Activated naive CD8-positive, alpha-beta T cell treated with anti-CD3 and anti-CD28 coated beads for 36 hours (primary cell): ENCODE measurements at places on chromosomes 1 and 21.

DNA sequence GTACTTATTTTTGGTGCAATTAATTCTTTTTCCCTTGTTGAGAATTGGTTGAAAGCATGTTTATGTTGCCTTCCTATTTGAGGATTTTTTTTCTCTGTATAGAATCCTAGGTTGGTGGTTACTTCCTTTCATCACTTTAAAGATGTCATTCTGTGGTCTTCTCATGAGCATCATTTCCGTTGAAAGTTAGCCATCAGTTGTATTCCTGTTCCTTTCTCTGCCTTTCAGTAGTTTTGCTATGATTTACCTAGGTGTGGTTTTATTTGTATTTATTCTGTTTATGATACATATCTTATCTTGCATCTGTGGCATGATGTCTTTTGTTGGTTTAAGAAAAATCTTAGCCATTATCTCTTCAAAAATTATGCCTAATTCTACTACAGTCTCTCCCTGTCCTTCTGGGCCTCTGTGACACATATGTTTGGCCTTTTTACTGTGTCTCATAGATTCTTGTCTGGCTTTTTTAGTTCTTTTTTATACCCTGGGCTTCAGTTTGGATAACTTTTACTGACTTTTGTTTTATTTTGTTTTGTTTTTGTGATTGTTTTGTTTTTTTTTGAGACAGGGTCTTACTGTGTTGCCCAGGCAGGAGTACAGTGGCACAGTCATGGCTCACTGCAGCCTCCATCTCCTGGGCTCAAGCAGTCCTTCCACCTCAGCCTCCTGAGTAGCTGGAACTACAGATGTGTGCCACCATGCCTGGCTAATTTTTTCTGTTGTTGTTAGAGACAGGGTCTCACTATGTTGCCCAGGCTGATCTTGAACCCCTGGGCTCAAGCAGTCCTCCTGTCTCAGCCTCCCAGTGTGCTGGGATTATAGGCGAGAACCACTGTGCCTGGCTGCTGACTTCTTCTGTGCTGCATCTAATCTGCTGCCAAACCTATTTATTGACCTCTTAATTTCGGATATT, 24.1 kb downstream of the PTGFRN start:
- H3K27ac ChIP-seq: no peak overlapping the region
- no peak for DNase-seq
- H3K36me3 ChIP-seq: peaks cover 3% of the 10 kb centered on the region
- H3K27me3 ChIP-seq: no peaks in the 10 kb centered on the region
- H3K4me3 ChIP-seq: no peak overlapping the region
- peaks cover 22% of the 10 kb centered on the region for H3K4me1 ChIP-seq

DNA sequence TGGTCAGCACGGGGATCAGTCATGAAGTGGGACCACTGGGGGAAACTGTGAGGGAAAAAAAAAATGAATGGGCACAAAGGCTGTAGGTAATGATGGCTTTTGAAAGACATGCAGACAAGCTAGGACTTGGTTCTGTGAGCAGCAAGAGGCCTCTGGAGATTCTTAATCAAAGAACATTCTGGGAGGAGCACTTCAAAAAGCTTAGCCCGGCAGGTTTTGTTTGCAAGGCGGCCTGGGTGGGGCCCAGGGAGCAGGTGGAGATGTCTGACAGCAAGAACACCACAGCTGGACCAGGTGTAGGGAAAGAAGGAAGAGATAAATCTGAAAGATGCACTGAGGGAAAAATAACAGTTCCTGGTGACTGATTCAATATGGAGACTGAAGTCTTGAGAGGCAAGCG, 6.0 kb downstream of the TEX35 start:
- H3K27ac ChIP-seq: no peak overlapping the region
- H3K4me3 ChIP-seq: no peak overlapping the region
- peaks cover 3% of the 10 kb centered on the region for H3K27me3 ChIP-seq
- no peak for DNase-seq
- no peaks in the 10 kb centered on the region for H3K36me3 ChIP-seq
- H3K4me1 ChIP-seq: no peaks in the 10 kb centered on the region

GRCh38 chr1:22275626-22276395, 132.9 kb upstream of the WNT4 start:
- peaks cover 15% of the 10 kb centered on the region for H3K27me3 ChIP-seq
- no peaks in the 10 kb centered on the region for H3K4me1 ChIP-seq
- no peak overlapping the region for H3K4me3 ChIP-seq
- H3K27ac ChIP-seq: no peak overlapping the region
- H3K36me3 ChIP-seq: no peaks in the 10 kb centered on the region
- peak; percentile 35 for DNase-seq

GRCh38 chr1:155200920-155201319, 6.8 kb downstream of the THBS3 start:
- peaks cover 4% of the 10 kb centered on the region for H3K4me1 ChIP-seq
- H3K27ac ChIP-seq: no peak overlapping the region
- H3K36me3 ChIP-seq: peaks cover 6% of the 10 kb centered on the region
- H3K27me3 ChIP-seq: no peaks in the 10 kb centered on the region
- H3K4me3 ChIP-seq: no peak overlapping the region

DNA sequence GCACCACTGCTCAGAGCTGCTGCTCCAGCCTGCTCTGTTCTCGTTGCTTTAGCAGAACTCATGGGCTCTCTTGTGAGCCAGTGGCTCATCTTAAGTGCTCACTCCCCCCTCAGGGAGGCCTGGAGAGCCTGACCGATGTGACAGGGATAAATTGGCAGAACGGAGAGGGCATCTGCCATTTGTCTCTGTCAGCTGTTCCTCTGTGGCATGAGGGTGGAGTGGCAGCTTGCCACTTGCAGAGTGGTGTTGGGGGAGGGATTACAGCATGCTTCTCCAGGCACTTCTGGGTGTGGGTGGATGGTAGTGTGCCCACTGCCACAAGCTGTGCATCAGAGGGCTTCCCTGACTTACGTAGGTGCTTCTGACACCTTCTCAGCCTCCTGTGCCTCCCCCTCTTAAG, 229.5 kb downstream of the PAPPA2 start:
- DNase-seq: no peak
- H3K4me3 ChIP-seq: no peak overlapping the region
- H3K27me3 ChIP-seq: peaks cover 6% of the 10 kb centered on the region
- H3K36me3 ChIP-seq: no peaks in the 10 kb centered on the region
- no peak overlapping the region for H3K27ac ChIP-seq
- no peaks in the 10 kb centered on the region for H3K4me1 ChIP-seq

GRCh38 chr1:89786628-89787214, 34.1 kb upstream of the LRRC8D start:
- no peaks in the 10 kb centered on the region for H3K27me3 ChIP-seq
- no peak for DNase-seq
- no peak overlapping the region for H3K4me3 ChIP-seq
- H3K4me1 ChIP-seq: peaks cover 16% of the 10 kb centered on the region

DNA sequence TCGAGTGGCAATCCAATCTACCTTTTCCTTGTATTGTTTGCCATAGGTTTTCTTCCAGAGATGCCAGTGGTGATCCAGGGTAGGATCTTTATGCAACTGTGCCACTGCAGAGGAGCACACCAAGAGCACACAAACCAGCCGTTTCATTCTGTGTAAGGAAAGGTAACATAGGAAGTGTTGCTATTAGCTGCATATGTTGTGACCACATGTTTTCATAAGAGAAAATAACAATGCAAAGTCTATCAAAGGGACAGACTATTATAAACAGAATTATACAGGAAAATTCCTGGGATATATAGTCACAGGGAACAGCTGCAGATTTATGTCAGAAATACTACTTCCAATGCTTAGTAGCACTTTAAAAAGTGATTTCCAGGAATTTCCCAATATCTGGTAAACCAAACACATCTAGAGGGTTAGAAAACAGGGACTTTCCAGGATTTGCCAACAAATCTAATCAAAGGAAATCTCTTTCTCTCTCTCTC, 919 bp downstream of the CTSS start:
- no peaks in the 10 kb centered on the region for H3K27me3 ChIP-seq
- peaks cover 35% of the 10 kb centered on the region for H3K4me1 ChIP-seq
- peak overlapping the region; percentile 90 for H3K4me3 ChIP-seq
- peaks cover 37% of the 10 kb centered on the region for H3K36me3 ChIP-seq
- H3K27ac ChIP-seq: peak overlapping the region; percentile 97

DNA sequence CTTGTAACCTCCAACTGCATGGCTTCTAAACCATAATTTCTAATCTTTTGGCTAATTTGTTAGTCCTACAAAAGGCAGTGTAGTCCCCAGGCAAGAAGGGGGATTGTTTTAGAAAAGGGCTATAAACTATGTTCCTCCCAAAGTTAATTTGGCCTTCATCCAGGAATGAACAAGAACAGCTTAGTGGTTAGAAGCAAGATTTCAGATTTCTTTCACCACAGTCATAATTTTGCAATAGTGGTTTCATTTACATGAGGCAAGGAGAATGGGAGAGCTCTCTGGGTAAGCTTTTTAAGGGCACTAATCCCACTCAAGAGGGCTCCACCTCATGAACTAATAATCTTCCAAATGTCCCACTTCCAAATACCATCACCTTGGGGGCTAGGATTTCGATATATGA, 1353.9 kb downstream of the NCAM2 start:
- no peaks in the 10 kb centered on the region for H3K36me3 ChIP-seq
- no peak for DNase-seq
- no peaks in the 10 kb centered on the region for H3K4me1 ChIP-seq
- H3K4me3 ChIP-seq: no peak overlapping the region
- H3K27me3 ChIP-seq: peaks cover 3% of the 10 kb centered on the region

- H3K27ac ChIP-seq: no peak overlapping the region
- H3K36me3 ChIP-seq: no peaks in the 10 kb centered on the region
- H3K27me3 ChIP-seq: no peaks in the 10 kb centered on the region
Observed at GRCh38 chr1:53625049-53625448, 113.9 kb downstream of the GLIS1 start.

DNA sequence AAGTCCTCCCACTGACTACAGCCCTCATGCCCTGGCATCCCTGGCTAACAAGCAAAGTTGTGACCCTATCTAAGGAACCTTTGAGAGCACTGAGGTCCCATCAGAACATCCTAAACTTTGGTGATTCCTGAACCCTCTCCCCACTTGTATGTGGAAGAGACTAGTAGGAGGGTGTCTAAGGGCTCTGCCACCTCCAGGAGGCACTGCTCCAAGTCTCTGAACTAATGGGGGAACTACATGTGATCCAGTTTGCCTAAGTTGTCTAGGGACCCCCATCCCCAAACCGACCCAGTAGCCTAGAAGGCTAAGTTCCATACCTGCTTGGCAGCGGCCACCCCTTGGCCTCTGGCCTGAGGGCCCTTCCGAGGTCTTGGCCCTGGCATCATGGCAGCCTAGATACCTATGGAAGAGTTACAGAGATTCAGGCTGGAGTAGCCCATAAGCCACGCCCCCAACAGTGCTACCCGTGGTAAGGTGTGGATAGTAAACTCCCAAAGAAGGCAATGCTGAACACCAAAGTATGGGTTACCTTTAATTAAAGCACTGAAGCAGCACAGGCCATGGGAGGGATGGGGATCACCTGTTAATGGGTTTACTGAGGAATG, 1.7 kb downstream of the CC2D1B start:
- H3K4me3 ChIP-seq: peak overlapping the region; percentile 98
- peak overlapping the region; percentile 62 for H3K27ac ChIP-seq
- no peaks in the 10 kb centered on the region for H3K27me3 ChIP-seq
- no peak for DNase-seq
- H3K36me3 ChIP-seq: peaks cover 22% of the 10 kb centered on the region
- H3K4me1 ChIP-seq: peaks cover 35% of the 10 kb centered on the region

- no peak for DNase-seq
- H3K27me3 ChIP-seq: peaks cover 8% of the 10 kb centered on the region
- no peak overlapping the region for H3K27ac ChIP-seq
- no peak overlapping the region for H3K4me3 ChIP-seq
- peaks cover 22% of the 10 kb centered on the region for H3K4me1 ChIP-seq
Observed at GRCh38 chr21:38293765-38294164, 37.0 kb downstream of the KCNJ15 start.
